Fibroblast of lung (primary cell): ENCODE measurements at places on chromosomes 12 and 14.
A peak's percentile ranks its signal among the peaks of the same experiment; 100 is the strongest.

- H3K27me3 ChIP-seq = no peaks in the 10 kb centered on the region
- H3K36me3 ChIP-seq = no peaks in the 10 kb centered on the region
- peak overlapping the region; percentile 18 for H3K27ac ChIP-seq
Measured at GRCh38 chr14:88829188-88829587, 4.7 kb downstream of the TTC8 start.

- no peak overlapping the region for H3K4me3 ChIP-seq
- DNase-seq = no peak
- H3K36me3 ChIP-seq = no peaks in the 10 kb centered on the region
- H3K4me1 ChIP-seq = no peaks in the 10 kb centered on the region
Measured at GRCh38 chr14:48857366-48857765, 728.8 kb downstream of the RPS29 start.

GRCh38 chr12:59494617-59495016, 101.2 kb upstream of the SLC16A7 start:
- no peaks in the 10 kb centered on the region for H3K27me3 ChIP-seq
- no peak overlapping the region for H3K27ac ChIP-seq
- DNase-seq = no peak
- H3K4me3 ChIP-seq = no peak overlapping the region

- peaks cover 9% of the 10 kb centered on the region for H3K4me1 ChIP-seq
- H3K36me3 ChIP-seq = no peaks in the 10 kb centered on the region
- no peak overlapping the region for H3K4me3 ChIP-seq
- H3K27ac ChIP-seq = no peak overlapping the region
- no peak for DNase-seq
- no peaks in the 10 kb centered on the region for H3K27me3 ChIP-seq
Measured at GRCh38 chr12:10366875-10367274, 23.0 kb downstream of the KLRK1 start.

GRCh38 chr12:96271469-96272199, 77.5 kb downstream of the ELK3 start:
- H3K4me3 ChIP-seq = no peak overlapping the region
- H3K27ac ChIP-seq = peak overlapping the region; percentile 27
- peak; percentile 76 for DNase-seq
- no peaks in the 10 kb centered on the region for H3K27me3 ChIP-seq

DNA sequence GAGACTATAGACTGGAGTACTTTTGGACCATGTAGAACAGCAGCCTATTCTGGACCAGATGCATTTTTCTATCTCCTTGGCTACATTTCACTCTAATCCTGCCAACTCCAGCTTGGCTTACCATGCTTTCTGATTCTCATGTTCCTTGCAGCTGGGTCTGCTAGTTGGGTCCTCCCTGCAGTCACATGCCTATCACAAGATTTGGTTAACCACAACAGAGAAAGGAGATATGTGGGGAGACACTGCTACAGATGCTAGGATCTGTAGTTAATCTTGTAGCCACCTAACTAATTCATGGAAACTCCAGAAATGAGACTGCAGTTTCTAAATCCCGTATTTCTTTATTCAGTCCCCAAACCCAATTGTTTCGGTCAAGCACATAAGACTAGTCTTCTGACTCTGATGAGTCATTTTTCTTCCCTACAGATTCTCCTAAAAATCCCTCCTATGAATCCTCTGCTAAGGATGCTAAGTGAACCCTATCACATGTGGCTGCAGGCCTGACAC, 410.6 kb downstream of the DAD1 start:
- no peaks in the 10 kb centered on the region for H3K36me3 ChIP-seq
- no peaks in the 10 kb centered on the region for H3K4me1 ChIP-seq
- peaks cover 7% of the 10 kb centered on the region for H3K27me3 ChIP-seq
- H3K27ac ChIP-seq = no peak overlapping the region
- no peak overlapping the region for H3K4me3 ChIP-seq

DNA sequence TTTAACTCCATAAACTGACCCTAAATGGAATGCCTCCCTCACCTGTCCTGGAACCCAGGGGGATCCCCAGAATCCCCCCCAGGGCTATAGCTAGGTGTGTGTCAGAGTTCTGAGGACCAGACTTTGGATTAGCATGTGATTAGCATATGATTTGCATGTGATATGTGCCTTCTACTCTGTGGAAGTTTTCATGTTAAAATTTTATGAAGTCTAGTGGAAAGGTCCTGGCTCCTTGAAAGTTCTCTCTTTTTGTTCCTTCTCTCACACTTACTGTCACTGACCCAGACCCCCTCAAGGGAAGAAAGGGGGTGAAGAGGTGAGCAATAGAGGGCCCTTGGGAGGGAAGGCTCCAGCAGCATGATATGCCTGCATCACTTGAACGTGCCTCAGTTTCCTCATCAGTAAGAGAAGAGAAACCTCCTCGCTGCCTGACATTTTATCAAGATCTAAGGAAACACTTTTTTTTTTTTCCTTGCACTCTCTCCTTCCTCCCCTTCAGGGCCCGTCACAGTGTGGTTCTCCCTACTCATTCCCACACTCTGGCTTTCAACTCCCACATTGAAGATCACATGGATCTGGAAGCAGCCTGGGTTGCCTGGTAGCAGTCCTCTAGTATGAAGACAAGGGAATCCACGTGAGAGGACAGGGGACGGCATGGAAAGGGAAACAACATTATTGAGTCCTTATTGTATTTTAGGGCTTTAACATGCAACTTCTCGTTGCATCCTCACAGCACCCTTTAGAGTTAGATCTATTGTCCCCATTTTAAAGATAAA, 3.3 kb upstream of the C1QL4 start:
- peaks cover 66% of the 10 kb centered on the region for H3K27me3 ChIP-seq
- H3K27ac ChIP-seq = no peak overlapping the region
- no peak for DNase-seq
- no peak overlapping the region for H3K4me3 ChIP-seq
- no peaks in the 10 kb centered on the region for H3K36me3 ChIP-seq

DNA sequence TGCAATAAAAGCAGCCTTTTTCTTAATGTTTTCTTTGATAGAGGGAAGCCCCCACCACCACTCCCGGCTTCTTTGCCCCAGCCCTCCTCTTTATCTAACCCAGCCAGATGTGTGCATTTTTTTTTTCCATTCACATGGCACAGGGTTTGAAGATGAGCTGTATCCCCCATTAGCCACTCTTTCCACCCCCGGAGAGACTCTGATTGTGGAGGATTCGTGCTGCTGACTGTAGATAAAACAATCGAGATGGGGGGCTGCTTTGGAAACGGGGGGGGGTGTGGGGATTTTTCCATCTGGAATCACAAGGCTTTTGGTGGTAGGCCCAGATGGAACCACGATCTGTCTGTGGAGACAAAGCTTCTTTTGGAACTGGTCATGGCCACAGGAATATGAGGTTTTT, 46.2 kb upstream of the VASH1 start:
- H3K27me3 ChIP-seq = no peaks in the 10 kb centered on the region
- DNase-seq = no peak
- peaks cover under 1% of the 10 kb centered on the region for H3K4me1 ChIP-seq
- H3K27ac ChIP-seq = no peak overlapping the region

DNA sequence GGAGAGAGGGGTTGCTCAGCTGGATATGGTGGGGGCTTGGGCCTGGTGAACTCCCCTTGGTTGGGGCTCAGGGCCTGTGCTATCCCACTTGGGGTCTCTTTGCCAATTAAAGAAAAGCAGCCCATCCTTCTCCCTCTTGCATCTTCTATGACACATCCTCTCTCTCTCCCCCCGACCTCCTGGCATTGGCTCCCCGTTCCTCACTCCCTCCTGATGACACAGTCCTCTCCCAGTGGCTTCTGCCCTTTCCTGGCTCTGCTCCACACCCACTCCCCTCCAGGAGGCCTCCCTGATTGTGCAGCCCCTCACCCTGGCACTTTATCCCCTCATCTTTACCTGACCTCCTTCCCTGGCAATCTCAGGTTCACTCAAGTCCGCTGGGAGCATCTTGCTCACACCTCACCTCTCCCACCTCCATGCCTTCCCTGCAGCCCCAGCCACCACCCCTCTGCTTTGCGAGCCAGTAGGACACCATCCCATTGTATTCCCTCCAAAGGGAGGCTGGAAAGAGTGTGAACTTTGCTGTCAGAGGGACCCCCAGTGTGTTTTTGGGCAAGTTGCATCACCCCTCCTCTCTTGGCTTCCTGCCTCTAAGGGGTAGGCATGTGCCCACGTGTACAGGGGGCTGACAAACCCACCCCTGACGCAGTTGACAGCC, 10.7 kb downstream of the KRT80 start:
- peak; percentile 51 for DNase-seq
- no peaks in the 10 kb centered on the region for H3K27me3 ChIP-seq
- peaks cover 36% of the 10 kb centered on the region for H3K4me1 ChIP-seq
- no peaks in the 10 kb centered on the region for H3K36me3 ChIP-seq
- H3K4me3 ChIP-seq = no peak overlapping the region
- peak overlapping the region; percentile 79 for H3K27ac ChIP-seq

DNA sequence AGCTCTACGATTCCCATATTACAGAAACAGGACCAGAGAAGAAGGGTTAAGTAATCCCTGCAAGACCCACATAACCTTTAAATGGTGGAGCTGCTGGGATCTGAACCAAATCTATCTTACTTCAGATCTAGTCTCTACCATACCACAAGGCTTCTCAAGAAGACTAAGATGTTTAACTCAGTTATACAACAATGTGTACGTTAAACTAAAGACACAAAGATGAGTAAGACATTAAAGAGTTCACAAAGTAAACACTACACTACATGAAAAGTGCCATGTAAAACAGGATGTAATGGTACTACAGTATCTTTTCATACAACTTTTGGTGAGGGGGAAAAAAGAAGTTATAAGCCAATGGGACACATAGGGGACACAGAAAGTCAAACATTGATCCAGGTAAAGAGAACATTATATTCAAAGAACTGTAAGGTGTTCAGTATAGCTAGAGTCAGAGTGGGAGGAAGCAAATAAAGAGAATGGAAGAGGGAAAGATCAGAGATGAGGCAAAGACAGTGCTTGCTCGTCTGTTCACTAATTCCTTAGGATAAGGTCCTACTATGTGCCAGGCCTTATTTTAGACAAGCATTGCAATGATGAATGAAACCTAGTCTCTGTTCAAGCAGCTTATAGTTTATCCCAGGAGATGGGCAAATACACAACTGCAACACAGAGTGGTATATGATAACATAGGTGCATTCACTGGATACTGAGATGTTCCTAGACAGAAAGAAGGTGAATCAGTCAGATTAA, 7.7 kb downstream of the TMED10 start:
- no peak overlapping the region for H3K27ac ChIP-seq
- H3K27me3 ChIP-seq = no peaks in the 10 kb centered on the region
- H3K4me3 ChIP-seq = no peak overlapping the region
- H3K4me1 ChIP-seq = no peaks in the 10 kb centered on the region
- DNase-seq = no peak

- H3K4me1 ChIP-seq = peaks cover 2% of the 10 kb centered on the region
- no peaks in the 10 kb centered on the region for H3K36me3 ChIP-seq
- H3K27ac ChIP-seq = no peak overlapping the region
- no peak overlapping the region for H3K4me3 ChIP-seq
Measured at GRCh38 chr12:116820064-116820656, 61.1 kb downstream of the HRK start.

DNA sequence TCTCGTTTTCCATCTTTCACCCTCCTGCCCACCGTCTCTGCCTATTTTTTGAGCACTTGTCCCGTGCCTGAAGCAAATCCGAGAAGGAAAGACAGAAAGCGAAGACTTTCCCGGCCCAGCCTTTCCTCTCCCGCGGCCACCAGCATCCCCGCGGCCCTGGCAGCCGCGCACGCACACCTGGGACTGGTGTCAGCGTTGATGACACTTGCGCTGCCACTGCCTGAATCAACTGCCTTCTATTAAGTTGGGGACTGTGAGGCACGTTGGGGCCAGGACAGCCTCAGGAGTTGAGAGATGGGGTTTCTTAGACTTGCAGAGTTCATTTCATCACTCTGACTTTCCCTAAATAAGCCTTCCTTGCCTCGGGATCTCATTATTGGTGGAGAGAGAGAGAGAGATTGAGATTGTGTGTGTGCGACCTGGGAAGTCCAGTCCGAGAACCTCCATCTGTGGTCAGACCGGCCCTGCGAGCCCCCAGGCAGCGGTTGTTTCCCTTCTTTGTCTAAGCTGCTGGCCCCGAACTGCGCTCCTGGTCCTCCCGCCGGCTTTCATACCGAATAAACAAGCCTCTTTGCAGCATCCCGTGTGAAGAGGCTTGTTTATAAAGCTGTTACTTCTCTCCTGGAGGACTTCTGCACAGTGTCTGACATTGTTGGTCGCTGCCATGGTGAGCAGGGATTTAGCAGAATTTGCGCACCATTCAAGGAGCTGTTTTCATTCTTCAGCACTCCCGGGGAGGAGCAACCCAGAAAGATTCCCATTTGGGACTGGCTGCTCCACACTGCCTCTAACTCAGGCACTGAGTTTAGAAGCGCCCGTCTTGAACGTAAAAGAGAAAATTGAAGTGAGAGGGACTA, 1.5 kb downstream of the PDZRN4 start:
- DNase-seq = no peak
- H3K27ac ChIP-seq = no peak overlapping the region
- no peaks in the 10 kb centered on the region for H3K36me3 ChIP-seq
- H3K27me3 ChIP-seq = peaks cover 19% of the 10 kb centered on the region
- H3K4me3 ChIP-seq = no peak overlapping the region

DNA sequence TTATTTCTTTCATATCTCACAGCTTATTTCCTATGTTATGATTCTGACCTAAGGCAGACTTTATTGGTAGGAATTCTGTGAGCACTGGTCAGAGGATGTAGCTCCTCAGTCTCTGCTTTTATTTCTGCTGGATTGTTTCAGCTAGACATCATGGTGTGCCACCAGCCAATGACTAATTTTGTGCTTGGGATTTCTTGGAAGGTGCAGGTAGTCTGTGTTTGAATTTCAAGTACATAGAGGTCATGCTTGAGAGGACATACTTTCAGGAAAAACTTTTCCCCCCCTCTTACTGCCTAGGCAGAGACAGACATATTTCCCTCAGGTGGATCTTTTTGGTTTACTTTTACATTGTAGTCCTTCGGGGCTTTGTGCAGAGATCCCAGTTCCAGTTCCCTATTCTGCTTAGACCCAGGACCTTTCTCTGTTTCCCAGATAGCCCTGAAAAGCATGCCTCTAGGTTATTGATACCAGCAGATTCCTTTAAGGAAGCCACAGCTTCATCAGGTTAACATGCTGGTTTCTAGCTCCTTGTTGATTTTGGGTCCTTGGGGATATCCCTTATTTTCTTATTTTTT, 28.6 kb downstream of the BRMS1L start:
- H3K27me3 ChIP-seq = no peaks in the 10 kb centered on the region
- DNase-seq = no peak
- no peaks in the 10 kb centered on the region for H3K4me1 ChIP-seq
- H3K4me3 ChIP-seq = no peak overlapping the region

DNA sequence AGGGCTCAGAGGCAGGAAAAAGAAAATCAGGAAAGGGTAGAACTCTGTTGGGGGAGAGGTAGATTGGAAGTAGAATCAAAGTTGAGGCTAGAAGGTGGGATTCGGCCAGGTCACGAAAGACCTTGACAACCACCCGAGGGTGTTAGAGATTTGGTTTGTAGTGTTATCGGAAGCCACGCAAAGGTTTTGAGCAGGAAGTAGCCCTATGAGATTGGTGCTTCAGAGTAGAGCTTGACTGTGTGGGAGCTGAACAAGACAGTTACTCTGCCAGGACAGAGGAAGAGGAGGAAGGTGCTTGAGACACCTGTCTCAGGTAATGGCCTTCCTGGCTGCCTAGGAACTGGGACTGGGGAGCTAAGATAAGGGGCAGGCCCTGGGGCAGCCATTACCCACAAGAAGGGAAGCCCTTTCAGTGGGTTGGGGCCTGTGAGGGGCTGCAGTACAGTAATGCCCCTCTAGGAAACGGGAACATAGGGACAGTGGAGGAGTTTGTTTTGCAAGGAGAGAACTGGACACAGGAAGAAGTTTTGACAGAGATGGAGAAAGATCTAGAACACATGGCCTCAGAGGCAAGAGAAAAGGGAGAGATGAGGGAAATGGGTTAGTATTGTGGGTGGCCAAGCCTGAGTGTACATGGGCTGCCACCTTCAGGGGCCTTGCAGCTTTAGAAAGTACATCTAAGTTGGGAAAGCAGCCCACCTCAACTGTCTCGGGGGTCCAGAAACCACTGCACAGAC, 73.5 kb downstream of the RIN3 start:
- H3K27me3 ChIP-seq = no peaks in the 10 kb centered on the region
- peaks cover 4% of the 10 kb centered on the region for H3K36me3 ChIP-seq
- DNase-seq = no peak
- H3K27ac ChIP-seq = peak overlapping the region; percentile 65
